ENCODE measurements at places on chromosomes 5 and 9.
A peak's percentile ranks its signal among the peaks of the same experiment; 100 is the strongest.

DNA sequence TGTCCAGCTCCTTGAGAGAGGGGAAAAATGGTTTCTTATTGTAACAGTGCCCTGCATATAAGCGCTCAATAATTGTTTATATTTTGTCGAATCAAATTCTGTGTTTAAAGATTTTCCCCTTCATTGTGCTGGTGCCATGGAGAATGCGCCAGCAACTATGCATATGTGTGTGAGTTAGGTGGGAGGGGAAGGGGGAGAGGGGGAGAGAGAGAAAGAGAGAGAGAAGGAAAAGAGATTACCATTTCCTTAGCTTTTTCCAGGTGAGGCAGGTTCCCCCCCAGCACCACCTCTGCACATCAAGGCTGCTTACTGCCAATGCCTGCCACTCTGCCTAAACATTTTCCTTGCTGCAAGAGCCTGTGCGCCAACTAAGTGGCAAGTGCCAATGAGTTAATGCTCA, 111.0 kb downstream of the PJA2 start:
- DNase-seq = no peak

GRCh38 chr9:136694163-136694871, 7.1 kb upstream of the AGPAT2 start:
- peak; percentile 47 for DNase-seq

GRCh38 chr5:31916327-31916726, 257.8 kb downstream of the GOLPH3 start:
- DNase-seq = no peak

DNA sequence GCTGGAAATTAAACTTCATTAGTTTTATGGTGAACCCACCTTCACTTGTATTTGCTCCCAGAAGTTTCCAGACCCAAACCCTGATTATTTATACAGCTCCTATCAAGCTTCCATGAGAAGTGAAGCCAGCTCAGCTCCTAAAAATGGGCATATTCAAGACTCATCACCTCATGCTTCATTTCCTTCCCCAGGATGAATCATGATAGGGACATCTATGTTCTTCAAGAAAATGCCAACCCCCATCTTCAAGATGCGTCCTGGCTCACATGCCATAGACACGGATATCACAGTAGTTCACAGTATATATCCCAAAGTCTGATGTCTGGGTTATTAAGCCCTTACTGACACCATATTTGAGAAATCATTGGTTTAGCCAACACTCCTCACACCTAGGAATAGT, 217.6 kb downstream of the NPR3 start:
- DNase-seq = peak; percentile 76

DNA sequence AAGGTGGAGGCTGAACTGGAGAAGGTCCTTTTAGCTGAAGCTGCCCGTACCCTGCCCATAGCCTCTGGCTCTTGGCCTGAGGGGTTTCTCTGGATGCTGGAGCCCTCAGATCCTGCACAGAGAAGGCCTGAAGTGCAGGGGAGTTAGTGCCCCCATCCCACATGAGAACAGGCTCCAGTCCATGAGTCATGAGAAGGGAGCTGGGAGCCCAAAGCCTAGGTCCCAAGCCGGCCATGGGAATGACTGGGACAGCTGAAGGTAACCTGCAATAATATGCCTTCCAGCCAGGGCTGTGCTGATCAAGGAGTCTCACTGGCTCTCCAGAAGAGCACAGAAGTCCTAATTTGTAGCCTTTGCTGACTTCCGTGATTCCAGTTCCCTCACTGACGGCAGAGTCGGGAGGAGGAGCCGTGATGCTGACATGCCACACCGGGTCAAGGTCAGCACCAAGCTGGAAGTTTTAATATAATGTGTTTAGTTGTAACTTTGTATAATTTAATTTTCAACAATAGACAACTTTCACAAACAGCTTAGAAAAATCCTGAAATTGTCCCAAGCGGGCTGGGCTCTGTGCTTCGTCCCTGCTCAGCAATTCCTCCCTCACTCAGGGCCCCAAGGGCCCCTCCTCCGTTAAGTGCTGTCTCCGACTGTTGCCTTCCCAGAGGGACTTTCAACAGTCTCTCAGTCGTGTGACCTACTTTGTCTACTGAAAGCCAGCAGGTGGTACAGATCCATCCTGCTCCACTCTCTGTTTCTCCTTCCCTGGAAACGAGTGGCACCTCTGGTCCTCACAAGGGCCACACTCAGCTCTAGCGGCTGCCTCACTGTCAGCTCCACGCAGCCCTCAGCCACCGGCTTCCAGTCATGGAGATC, 387.8 kb downstream of the GADD45G start:
- DNase-seq = no peak

- DNase-seq = no peak
Measured at GRCh38 chr5:18243846-18244245, 609.6 kb downstream of the TAF11L14 start.

DNA sequence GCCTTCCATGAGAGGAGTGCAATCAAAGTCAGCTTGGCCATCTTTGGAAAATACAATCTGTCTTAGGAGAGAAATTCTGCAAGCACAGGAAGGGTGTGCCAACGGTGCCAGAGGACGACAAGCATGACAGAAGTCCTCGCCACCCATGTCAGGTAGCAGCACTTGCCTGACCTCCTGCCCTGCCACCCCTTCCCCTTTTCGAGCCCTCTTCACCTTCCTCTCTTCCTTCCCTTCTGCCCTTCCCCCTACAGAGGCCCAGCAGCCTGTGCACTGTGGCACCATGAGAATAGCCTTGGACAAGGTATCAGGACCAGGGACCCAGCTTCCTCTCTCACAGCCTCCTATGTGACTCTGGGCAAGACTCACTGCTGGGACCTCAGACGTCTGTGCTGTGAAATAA, 5.3 kb upstream of the UBE2QL1 start:
- no peak for DNase-seq

DNA sequence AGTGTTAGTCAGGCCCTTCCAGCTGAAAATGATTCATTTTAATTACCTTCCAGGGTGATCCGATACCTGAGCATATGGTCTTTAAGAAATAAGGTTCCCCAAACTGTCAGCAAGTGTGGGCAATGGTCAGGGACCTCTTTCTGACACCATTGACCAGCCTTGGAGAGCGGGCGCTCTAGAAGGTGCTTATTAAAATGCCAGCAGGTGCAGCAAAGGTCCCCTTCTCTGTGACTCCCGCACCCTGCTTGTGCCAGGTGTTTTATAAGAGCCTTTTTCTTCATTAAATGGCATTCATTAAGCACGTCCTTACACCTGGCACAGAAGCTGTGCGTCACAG, 85.3 kb downstream of the MVB12B start:
- no peak for DNase-seq

GRCh38 chr9:107650321-107650720, 160.8 kb upstream of the KLF4 start:
- peak; percentile 85 for DNase-seq

DNA sequence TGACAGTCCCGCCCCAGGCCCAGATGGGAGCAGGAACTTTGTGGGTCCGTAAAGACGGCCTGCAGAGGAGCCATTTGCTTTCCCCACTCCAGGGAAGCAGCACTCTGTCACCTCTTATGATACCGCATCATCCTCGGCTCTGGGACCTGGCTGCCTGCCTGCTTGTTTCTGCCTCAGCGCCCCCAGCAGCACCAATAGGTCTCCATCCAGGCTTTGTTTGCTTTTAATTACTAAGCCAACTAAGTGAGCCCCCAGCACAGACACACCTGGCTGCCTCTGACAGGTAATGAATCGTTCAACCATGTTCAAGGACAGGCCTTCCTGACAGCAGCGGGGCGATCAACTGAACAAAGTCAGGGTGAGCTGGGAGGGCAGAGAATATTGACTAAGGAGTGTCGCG, 141.4 kb downstream of the C5orf15 start:
- DNase-seq = no peak

- DNase-seq = peak; percentile 57
Measured at GRCh38 chr5:36696059-36696673, 89.8 kb downstream of the SLC1A3 start.

- DNase-seq = no peak
Measured at GRCh38 chr5:124745007-124745927, 1.2 kb downstream of the ZNF608 start.

DNA sequence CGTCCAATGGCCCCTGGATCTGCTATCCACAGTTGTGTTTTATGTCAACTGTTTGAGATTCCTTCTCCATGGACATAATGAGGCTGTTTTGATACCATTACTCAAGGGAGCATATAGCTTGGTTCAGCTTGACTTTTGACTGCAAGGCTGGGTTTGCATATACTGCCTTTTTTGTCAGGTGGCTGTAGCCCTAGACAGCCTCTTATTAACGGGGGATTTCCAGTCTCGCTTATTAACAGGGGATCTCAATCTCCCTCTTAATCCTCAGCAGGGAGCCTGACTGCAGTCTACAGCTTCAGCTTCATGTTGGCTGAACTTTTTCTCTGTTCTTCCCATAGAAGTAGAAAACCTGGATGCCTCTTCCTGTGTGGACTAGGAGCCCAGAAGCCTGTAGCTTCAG, 73.7 kb upstream of the TNC start:
- DNase-seq = no peak

DNA sequence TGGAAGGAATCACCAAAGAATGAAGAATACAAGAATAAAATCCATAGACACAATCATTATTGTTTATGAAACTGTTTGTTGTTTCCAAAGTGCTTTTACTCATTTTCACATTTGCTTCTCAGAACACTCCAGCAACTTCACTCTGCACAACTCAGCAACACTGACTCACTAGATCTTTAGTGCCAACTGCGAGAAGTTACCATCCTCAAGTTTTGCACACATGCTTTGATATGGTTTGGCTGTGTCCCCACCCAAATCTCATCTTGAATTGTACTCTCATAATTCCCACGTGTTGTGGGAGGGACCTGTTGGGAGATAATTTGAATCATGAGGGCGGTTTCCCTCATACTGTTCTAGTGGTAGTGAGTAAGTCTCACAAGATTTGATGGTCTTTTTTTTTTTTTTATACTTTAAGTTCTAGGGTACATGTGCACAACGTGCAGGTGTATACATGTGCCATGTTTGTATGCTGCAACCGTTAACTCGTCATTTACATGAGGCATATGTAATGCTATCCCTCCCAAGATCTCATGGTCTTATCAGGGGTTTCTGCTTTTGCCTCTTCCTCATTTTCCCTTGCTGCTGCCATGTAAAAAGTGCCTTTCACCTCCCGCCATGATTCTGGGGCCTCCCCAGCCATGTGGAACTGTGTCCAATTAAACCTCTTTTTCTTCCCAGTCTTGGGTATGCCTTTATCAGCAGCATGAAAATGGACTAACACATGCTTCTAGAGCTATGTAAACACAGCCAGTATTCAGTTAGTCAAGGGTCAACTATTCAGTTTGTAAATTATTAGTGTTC, 36.9 kb downstream of the CLINT1 start:
- peak; percentile 11 for DNase-seq

DNA sequence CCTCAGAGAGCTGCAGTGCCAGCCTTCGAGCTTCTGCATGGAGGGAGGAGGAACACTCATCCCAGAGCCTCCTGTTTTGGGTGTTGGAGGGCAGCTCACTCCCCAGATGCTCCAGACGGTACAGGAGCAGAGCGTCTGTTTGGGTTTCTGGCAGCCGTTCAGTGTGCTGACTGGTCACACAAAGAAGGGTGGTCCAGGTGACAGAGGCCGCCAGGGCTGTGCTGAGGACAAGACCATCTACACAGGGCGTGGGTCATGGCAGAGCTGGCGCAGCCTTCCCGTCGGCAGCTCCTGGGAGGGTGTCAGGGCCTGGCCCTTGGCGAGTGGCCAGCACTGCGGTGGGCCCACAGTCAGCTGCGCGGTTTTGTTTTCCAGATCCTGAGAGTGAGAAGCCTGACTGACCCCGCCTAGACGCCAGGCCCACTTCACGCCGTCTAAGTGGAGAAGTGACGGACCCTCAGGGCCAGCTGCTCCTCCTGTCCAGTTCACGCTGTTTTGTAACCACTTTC, 131.4 kb upstream of the FAM120A start:
- DNase-seq = no peak

DNA sequence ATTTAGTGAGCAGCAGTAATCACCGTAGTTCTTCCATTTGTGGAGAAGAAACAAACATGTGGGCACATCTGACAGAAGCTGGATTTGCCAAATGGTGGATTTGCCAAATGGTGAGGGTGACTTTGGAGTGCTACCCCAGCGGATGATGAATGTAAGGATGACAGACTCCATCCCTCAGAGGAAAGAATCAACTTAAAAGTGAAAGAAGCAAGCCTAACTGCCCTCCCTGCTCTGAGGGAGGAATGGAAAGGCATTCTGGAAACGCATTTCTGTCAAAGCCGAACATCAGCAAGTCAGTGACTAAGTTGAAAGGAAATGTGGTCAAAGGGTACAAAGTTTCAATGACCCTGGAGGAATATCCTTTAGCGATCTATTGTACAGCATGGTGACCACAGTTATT, 143.5 kb downstream of the GPBP1 start:
- no peak for DNase-seq

DNA sequence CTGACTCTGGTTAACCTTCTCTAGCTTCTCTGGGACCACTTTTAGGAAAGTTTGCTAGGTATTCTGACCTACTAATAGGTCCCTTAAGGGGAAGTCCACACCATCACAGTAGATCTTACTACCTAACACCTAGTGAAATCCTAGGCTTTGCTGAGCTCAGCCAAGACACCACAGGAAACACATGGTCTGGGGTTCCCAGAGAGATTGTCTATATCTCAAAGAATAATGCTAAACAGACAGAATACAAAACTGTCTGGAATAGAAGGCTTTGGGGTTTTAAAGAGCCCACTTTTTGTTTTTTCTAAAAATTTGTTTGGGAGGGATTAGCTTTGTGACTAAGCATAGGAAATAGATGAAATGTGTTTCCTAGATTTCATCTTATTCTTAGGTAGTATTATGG, 395.1 kb downstream of the ARHGEF28 start:
- DNase-seq = no peak

GRCh38 chr5:143738417-143739401, 73.3 kb upstream of the HMHB1 start:
- no peak for DNase-seq

GRCh38 chr5:157955541-157956172, 96.7 kb upstream of the CLINT1 start:
- no peak for DNase-seq

DNA sequence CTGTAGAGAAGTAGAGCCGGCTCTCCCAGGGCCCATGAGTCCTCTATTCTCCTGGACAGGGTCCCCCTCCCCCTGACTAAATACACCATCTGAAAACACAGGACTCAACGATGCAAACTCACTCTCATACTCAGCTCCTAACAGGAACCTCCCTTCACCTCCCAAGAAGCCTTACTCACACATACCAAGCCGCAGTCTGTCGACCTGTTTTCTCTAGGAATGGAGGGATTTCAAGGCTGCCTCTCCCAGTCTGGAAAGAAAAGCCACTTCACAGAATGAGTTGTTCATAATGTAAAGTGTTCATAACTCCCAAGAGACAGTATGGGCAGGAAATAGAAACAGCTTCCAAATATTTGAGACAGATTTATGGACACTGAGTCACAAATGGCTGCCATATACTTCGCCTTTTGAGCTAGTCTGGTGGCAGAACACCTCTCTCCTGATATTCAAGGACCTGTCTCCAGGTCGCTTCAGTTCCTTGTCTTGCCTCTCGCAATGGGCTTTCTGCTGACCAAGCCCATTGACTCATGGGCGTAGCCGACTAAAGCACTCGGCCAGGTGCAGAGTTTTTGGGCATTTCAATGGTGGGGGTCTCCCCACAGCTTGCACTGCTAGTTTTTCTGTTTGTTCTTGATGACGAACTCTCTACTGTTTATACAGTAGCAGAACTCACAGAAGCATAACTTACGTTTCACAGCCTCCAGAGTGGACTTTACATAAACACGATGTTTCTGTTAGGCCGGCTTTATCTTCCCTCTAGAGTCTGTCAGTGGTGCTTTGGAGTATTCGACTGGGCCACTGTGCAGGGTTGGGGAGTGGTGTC, 25.0 kb upstream of the IL17B start:
- DNase-seq = peak; percentile 88
